Tibial nerve (tissue), 4 donors: ENCODE measurements at places on chromosomes 6 and 20.
A peak's percentile ranks its signal among the peaks of the same experiment; 100 is the strongest.

GRCh38 chr20:722822-723644 lies 45.3 kb downstream of the SLC52A3 start:
- DNase-seq, result no peak
- H3K27ac ChIP-seq, result no peak overlapping the region
- H3K36me3 ChIP-seq, result no peaks in the 10 kb centered on the region

- DNase-seq, result no peak
- peak overlapping the region; percentile 83 for H3K27ac ChIP-seq
- H3K4me1 ChIP-seq, result peaks cover 30% of the 10 kb centered on the region
- no peaks in the 10 kb centered on the region for H3K27me3 ChIP-seq
- no peak overlapping the region for H3K4me3 ChIP-seq
- no peaks in the 10 kb centered on the region for H3K36me3 ChIP-seq
Measured at GRCh38 chr6:138973466-138974153, 14.4 kb downstream of the REPS1 start.

DNA sequence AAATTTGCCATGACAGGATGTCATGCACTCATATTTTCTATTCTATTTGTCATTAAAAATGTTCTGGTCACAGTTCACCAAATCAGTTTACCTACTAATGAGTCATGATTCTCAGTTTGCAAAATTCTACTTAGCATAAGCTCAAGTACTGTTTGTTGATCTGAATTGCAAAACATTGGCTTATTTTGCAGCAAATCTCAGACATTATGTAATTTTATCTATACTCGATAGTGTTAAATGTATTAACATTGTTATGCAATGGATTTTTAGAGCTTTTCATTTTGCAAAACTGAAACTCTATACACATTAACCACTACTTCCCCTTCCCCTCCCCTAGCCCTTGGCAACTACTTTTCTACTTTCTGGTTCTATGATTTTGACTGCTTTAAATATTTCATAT lies 213.8 kb upstream of the ZFP64 start:
- H3K27me3 ChIP-seq, result no peaks in the 10 kb centered on the region
- no peaks in the 10 kb centered on the region for H3K4me1 ChIP-seq
- no peak overlapping the region for H3K4me3 ChIP-seq
- H3K36me3 ChIP-seq, result no peaks in the 10 kb centered on the region

GRCh38 chr6:168149015-168149414 lies 70.0 kb upstream of the FRMD1 start:
- H3K27me3 ChIP-seq, result no peaks in the 10 kb centered on the region
- no peaks in the 10 kb centered on the region for H3K36me3 ChIP-seq
- H3K27ac ChIP-seq, result no peak overlapping the region
- H3K4me3 ChIP-seq, result no peak overlapping the region
- peaks cover 12% of the 10 kb centered on the region for H3K4me1 ChIP-seq
- no peak for DNase-seq

DNA sequence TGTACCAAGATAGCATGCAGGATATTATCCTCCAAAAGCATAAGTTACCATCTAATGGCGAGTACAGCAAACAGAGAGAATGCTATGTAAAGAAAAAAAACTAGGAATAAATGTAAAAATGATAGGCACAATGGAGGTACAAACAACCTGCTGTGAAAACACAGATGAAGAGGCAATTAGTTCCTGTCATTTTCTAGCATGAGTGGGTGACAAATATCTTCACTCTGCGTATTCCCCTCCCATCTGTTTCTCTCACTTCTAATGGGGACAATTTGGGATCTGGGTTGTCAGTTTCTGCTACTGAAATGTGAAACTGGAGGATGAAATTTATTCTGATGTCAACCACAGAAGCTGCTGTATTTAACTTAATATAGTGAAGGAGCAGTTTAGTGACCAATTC lies 11.7 kb upstream of the PTPRK start:
- no peak overlapping the region for H3K4me3 ChIP-seq
- no peak overlapping the region for H3K27ac ChIP-seq
- H3K27me3 ChIP-seq, result no peaks in the 10 kb centered on the region
- H3K36me3 ChIP-seq, result no peaks in the 10 kb centered on the region
- DNase-seq, result no peak
- no peaks in the 10 kb centered on the region for H3K4me1 ChIP-seq

- H3K4me3 ChIP-seq, result peak overlapping the region; percentile 29
- no peaks in the 10 kb centered on the region for H3K27me3 ChIP-seq
- H3K36me3 ChIP-seq, result no peaks in the 10 kb centered on the region
Measured at GRCh38 chr6:129575378-129576118, 134.4 kb downstream of the ARHGAP18 start.

DNA sequence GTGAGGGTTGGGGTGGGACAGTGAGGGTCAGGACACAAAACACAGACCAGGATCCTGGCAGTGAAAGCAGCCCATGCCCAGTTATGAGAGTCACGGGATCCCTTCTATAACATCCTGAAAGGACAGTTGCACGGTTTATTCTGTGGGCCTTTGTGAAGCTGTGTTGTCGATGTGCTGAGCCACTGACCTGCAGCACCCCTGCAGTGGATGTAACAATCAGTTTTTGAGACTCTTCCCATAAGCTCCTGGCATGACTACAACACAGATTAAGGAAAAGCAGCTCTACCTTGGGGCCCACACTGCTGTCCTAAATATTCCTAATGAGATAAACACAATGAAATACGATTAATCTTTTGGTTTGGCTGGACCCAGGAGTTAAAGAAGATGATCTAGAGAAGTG lies 3.7 kb downstream of the PYGB start:
- H3K27me3 ChIP-seq, result no peaks in the 10 kb centered on the region
- H3K36me3 ChIP-seq, result no peaks in the 10 kb centered on the region
- no peak overlapping the region for H3K27ac ChIP-seq
- DNase-seq, result no peak

DNA sequence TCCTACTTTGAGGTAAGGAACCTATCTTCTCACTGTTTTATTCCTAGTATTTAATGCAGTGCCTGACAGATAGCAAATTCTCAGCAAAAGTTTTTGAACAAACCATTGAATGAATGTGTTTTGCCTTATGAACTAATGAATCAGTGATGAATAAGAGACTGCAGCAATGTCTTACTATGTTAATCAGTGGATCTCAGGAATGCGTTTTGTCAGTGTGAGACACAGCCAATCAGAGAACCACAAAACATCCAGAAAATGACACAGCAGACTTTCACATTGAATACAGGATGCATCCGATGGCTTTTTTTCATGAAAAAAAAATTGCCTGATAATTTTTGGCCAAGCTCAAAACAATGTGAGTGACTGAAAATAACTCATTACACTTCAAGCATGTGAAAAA lies 270.5 kb downstream of the BMP2 start:
- H3K4me3 ChIP-seq, result no peak overlapping the region
- H3K27me3 ChIP-seq, result no peaks in the 10 kb centered on the region
- no peaks in the 10 kb centered on the region for H3K4me1 ChIP-seq
- H3K36me3 ChIP-seq, result no peaks in the 10 kb centered on the region
- DNase-seq, result no peak

DNA sequence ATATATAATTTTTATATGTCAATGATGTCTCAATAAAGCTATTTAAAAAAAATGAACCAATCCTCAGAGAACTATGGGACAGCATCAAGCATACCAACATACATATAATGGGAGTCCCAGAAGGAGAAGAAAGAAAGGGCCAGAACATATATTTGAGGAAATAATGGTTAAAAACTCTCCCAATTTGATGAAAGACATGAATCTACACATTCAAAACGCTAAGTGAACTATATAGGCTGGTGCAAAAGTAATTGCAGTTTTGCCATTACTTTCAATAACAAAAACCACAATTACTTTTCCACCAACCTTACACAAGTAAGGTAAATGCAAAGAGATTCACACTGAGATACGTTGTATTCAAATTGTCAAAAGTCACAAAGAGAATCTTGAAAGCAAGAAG lies 43.4 kb downstream of the ZNF133 start:
- no peak overlapping the region for H3K27ac ChIP-seq
- no peak overlapping the region for H3K4me3 ChIP-seq
- H3K27me3 ChIP-seq, result no peaks in the 10 kb centered on the region
- no peak for DNase-seq

GRCh38 chr6:144266091-144266649 lies 19.0 kb upstream of the UTRN start:
- H3K4me3 ChIP-seq, result no peak overlapping the region
- H3K4me1 ChIP-seq, result no peaks in the 10 kb centered on the region
- no peaks in the 10 kb centered on the region for H3K36me3 ChIP-seq
- H3K27me3 ChIP-seq, result no peaks in the 10 kb centered on the region

GRCh38 chr20:17825252-17825959 lies 125.6 kb downstream of the BANF2 start:
- H3K4me1 ChIP-seq, result no peaks in the 10 kb centered on the region
- H3K36me3 ChIP-seq, result no peaks in the 10 kb centered on the region
- no peak overlapping the region for H3K27ac ChIP-seq
- H3K27me3 ChIP-seq, result no peaks in the 10 kb centered on the region
- no peak overlapping the region for H3K4me3 ChIP-seq
- no peak for DNase-seq

GRCh38 chr6:96286503-96286902 lies 235.1 kb upstream of the UFL1 start:
- no peak for DNase-seq
- H3K4me3 ChIP-seq, result no peak overlapping the region

DNA sequence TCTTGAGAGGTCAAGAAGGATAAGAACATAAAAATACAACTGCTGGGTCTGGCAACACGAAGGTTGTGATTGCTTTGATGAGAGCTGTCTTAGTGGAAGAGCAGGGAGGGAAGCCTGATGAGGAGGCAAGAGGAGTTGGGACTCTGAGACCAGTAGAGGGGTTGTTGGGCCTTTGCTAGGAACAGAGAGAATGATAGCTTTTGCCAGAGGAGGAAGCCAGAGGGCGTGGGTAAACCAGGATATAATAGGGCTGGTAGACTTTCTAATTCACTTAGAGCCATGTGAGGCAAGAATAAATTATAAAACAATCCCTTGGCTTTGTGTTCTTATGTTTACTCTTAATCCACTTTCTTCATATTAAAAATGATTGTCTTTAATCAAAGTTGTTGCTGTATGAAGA lies 78.6 kb downstream of the RCAN2 start:
- H3K27ac ChIP-seq, result no peak overlapping the region
- no peaks in the 10 kb centered on the region for H3K36me3 ChIP-seq
- no peak for DNase-seq
- H3K4me3 ChIP-seq, result no peak overlapping the region
- H3K27me3 ChIP-seq, result no peaks in the 10 kb centered on the region

DNA sequence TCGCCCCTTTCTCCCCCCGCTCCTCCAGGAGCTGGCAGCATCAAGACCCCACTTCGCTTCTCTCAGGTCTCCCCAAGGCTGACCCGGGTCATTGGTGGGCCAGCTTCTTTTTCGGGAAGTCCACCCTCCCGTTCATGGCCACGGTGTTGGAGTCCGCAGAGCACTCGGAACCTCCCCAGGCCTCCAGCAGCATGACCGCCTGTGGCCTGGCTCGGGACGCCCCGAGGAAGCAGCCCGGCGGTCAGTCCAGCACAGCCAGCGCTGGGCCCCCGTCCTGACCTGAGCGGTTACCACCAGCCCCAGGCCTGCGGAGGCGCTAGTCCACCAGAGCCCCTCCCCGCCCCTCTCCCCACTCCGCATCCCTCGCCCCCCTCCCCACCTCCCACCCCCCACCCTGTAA lies 1.0 kb downstream of the PPDPF start:
- H3K36me3 ChIP-seq, result peaks cover 31% of the 10 kb centered on the region
- peak overlapping the region; percentile 93 for H3K27ac ChIP-seq
- no peak for DNase-seq
- peak overlapping the region; percentile 72 for H3K4me3 ChIP-seq

GRCh38 chr6:142542704-142543233 lies 241.0 kb downstream of the ADGRG6 start:
- peak; percentile 30 for DNase-seq
- H3K4me3 ChIP-seq, result no peak overlapping the region
- H3K27me3 ChIP-seq, result no peaks in the 10 kb centered on the region
- no peaks in the 10 kb centered on the region for H3K4me1 ChIP-seq

DNA sequence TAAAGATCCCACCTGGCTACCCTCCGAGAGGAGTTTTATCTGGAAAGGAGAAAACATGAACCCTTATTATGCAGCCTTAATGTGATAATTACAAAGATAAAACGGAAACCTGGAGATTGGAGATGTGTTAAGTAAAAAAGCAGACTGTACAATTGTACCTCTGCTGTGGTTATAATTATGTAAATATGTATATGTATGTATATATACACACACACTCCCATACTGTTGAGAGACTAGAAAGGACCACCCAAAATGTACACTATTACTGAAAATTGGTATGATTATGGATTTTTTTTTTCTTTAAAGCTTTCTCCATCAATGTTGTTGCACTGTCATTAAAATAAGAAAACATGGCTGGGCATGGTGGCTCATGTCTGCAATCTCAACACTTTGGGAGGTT lies 72.1 kb upstream of the BCLAF1 start:
- no peaks in the 10 kb centered on the region for H3K4me1 ChIP-seq
- DNase-seq, result no peak

DNA sequence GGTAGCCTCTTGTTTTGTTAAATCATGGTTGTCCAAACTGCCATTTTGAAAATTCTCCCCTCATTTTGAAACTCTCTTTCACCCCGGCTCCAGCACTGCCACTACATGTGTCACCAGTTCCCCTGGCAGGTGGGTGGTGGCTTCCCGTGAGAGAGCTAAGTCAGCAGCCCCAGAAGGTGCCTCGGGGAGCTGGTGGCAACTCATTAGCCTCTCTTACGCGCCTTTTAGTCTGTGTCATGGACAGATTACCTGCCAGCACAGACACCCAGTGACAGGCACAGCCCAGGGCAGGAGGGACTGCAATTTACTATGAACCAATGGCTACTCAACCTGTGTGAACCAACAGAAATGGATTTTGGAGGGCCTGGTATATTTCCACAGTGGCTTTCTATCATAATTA lies 147.1 kb upstream of the SASH1 start:
- H3K4me1 ChIP-seq, result no peaks in the 10 kb centered on the region
- H3K4me3 ChIP-seq, result no peak overlapping the region
- H3K27ac ChIP-seq, result no peak overlapping the region

- DNase-seq, result no peak
- H3K4me3 ChIP-seq, result peak overlapping the region; percentile 60
- no peaks in the 10 kb centered on the region for H3K36me3 ChIP-seq
- no peaks in the 10 kb centered on the region for H3K27me3 ChIP-seq
- no peak overlapping the region for H3K27ac ChIP-seq
Measured at GRCh38 chr20:24470746-24471582, 1.5 kb downstream of the SYNDIG1 start.
